AG08395 (cell line): ENCODE measurements at places on chromosomes 16 and 17.

GRCh38 chr17:17084941-17085340, 42.7 kb downstream of the MPRIP start:
- no peak for DNase-seq

GRCh38 chr16:75385507-75386152, 47.7 kb downstream of the CFDP1 start:
- DNase-seq, result peak; percentile 55

DNA sequence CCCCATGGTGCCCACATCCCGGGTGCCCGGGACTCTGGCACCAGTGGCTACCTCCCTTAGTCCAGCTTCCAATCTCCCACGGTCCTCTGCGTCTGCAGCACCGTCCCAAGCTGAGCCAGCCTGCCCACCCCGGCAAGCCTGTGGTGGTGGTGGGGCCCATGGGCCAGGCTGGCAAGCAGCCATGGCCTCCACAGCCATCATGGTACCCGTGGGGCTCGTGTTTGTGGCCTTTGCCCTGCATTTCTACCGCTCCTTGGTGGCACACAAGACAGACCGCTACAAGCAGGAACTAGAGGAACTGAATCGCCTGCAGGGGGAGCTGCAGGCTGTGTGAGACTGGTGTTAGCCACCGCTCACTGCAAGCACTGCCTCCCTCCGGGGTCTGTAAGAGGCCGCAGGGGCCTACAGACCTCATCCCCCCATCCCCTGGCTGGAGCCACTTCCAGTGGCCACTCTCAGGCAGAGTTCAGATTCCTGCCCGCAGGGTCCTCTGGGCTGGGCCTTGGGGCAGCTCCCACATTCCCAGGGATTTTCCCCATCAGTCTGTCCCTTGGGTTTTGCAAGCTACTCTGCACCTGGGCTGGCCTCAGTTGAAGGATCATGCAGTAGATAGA, 3.9 kb upstream of the SETD1A start:
- DNase-seq, result peak; percentile 26

DNA sequence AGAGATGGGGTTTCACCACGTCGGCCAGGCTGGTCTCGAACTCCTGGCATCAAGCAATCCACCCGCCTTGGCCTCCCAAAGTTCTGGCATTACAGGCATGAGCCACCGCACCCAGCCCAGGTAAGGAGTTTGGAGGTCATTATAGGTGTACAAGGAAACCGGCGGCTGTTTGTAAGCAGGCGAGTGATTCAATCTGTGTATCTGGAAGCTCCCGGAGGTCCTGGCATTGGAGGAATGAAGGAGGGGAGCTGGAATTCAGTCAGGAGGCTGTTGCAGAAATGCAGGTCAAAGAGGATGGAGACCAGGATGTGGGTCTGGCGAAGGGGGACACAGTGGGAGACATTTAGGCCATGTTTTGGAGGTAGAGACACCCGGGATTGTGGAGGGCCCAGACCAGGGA, 18.8 kb downstream of the CDC42EP4 start:
- DNase-seq, result no peak

DNA sequence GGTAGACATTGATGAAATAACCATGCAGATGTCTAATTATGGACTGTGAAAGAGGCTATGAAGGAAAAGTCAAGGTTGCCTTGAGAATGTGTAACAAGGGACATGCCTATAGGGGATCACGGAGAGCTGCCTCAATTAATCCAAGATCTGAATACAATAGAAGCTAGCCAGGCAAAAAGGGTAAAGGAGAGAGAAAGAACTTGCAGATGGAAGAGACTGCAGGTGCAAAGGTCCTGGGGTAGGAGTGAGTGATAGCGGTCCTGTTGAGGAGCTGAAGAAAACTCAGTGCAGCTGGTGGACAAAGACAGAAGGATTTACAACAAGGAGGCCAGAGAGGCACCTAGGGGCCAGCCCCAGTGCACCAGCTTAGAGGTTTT, 15.9 kb upstream of the TNS4 start:
- DNase-seq, result no peak

GRCh38 chr17:76014100-76014924, 12.8 kb downstream of the EVPL start:
- DNase-seq, result peak; percentile 80

DNA sequence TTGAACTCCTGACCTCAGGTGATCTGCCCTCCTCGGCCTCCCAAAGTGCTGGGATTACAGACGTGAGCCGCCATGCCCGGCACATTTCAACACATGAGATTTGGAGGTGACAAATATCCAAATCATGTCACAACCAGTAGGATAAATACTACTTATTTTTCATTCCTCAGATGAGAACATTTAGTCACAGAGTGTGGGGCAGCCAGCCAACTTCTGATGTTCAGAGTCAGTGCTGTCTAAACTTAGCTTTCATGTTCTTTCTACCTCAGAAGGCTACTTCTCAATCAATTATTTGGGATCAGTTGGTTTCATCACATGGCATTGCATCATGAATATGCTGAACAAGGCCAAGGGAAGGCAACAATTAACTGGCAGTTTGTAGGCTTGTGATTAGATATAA, 134.5 kb downstream of the CDH13 start:
- DNase-seq, result peak; percentile 62

- no peak for DNase-seq
Measured at GRCh38 chr16:1788708-1789100, 4.8 kb downstream of the IGFALS start.

- DNase-seq, result no peak
Measured at GRCh38 chr17:81400154-81400977, 5.1 kb downstream of the BAHCC1 start.

DNA sequence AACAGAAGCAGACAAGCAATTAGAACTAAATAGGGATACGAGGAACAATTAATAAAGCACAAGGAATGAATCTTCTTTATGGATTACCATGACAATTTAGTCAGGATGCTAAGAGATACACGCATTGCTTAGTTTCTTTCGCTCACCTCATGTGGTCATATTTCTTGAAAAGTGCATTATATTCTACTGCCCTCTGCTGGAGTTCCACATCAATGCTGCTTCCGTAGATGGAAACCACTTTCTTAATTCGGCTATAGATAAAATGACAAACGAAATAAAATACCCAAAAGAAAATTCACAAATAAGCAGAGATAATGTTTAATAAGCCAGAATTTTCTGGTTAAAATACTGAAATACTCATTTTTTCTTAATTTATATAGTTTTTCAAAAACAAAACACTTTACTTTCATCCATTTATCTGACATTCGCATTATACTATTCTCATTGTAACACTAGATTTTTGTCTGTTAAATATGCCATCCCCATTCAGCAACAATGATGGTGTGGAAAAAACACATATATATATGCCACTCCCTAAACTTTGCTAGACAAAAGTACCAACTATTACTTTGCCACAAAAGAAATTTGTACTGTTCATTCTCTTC, 22.0 kb upstream of the PHLPP2 start:
- peak; percentile 42 for DNase-seq

GRCh38 chr16:10972108-10972818, 27.9 kb downstream of the CLEC16A start:
- DNase-seq, result no peak

- no peak for DNase-seq
Measured at GRCh38 chr17:74444406-74444805, 12.5 kb downstream of the GPRC5C start.

- no peak for DNase-seq
Measured at GRCh38 chr17:35387496-35387895, 14.1 kb upstream of the SLFN11 start.

GRCh38 chr17:56914581-56915273, 878 bp upstream of the TRIM25 start:
- DNase-seq, result no peak

DNA sequence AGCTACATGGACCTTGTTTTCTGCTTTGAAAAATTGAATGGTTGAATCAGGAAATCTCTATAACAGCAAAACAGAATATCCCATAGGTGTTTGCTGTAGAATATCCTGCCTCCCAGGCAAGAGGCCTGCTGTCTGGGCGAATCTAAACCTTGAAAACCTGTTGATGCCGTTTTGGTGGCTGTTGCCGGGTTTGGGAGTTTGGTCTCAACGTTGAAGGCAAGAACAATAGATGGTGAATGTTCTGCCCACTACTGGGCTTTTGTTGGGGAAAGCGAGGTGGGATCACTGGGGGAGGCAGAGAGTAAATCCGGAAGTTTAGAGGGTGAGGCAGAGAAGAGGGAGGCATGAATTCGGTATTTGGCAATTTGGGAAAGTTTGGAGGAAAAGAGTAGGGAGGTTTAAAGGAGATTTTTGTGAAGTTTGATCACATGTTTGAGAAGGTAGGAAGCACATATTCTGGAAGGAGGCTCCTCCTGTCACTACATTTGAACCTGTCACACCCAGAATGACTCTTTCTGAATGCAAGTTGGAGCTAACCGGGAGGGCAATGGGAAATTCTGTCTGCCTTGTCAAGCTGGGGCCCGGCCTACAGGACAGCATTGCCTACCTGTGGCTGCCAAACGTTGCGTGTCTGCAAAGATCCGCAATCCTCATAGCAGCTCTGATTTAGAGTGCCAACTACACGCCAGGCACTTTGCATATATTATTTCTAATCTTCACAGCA, 46.5 kb downstream of the GPRC5B start:
- no peak for DNase-seq

DNA sequence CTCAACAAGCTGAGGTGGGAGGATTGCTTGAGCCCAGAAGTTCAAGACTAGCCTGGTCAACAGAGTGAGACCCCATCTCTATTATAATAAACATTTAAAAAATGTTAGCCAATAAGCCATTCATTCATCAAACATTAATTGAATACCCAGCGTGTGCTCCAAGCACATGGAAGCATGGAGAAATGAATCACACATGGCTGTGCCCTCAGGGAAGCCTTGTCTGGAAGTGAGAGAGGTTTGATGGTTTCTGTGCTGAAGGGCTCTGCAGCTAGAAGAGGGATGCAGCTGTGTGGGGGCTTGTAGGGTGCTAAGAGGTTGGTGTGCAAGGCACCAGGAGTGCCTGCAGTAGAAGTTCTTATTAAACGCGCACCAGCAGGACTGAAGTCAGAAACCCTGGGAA, 11.2 kb downstream of the CYB5D2 start:
- no peak for DNase-seq
